ENCODE measurements at places on chromosomes 4 and X.

- DNase-seq = no peak
These were observed 36.7 kb upstream of the TMEM164 start for GRCh38 chrX:109966246-109966645.

- DNase-seq = no peak
These were observed 1653.5 kb upstream of the AGA start for GRCh38 chr4:179095585-179096221.

DNA sequence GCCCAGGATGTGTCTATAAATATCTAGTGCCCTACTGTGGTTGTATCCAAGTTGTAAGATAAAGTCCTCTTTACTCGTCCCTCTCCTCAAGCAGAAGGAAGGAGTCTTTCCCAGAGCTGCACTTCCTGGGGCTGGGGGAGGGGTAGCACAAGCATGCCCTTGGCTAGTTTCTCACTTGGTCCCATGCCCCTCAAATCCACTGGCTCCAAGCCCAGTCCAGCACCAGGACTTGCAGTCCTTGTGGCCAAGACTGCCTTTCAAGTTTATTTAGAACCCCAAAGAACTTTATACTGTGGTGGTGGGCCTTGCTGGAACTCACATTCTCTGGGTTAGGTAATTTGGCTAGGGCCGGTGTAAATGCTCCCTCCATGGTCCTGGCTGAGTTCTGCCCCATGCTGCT is 43.2 kb upstream of the SLC10A4 start:
- DNase-seq = no peak

DNA sequence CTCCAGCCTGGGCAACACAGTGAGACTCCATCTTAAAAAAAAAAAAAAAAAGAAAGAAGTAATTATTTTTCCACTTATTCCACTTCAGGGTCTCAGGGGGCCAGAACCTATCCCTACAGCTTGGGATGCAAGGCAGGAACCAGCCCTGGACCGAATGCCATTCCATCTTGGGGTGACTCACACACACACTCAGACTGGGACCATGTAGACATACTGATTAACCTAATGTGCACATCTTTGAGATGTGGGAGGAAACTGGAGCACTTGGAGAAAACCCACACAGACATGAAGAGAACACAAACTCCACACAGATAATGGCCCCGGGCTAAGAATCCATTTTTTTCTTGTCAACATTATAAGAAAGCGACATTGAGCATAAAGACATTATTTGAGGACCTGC is 132.5 kb downstream of the PTTG2 start:
- no peak for DNase-seq

- no peak for DNase-seq
These were observed 35.8 kb downstream of the CASP3 start for GRCh38 chr4:184613405-184613804.

DNA sequence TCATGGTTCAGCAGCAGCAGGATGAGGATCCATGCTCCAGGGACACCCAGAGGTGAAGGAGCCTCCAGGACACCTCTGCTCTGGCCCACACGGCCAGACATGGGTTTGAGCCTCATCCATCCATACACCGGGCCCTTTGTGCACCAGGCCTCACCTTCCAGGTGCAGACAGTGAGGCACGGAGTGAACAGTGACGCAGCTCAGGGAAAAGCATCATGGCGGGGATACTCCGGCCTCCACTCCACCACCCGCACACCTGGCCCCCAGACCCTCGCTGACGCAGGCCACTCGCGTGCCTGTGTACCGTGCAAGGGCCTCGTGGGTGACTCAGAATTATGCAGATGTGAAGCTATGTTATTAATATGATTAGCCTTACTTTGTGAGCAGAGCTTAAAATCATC is 33.3 kb downstream of the ADRA2C start:
- no peak for DNase-seq

DNA sequence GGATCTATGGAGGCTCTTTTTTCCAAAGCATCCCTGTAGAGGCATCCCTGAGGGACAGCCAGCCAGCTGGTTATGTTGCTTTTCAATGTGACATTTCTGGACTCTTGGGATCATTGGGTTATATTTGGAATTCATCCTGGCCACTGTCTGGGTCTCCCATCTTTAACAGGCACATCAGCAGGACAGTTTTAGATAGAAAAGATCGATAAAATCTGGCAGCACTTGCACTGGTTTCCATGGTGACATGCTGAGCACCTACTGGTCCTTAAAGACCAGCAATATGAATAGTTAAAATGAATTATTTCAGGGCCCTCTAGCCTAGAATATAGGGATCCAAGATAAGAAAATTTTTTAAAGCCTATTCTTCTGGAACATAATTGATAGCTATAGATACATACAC is 151.6 kb downstream of the KDR start:
- no peak for DNase-seq

GRCh38 chr4:26406346-26406975 is 83.8 kb downstream of the CCKAR start:
- no peak for DNase-seq

GRCh38 chr4:119233750-119234149 is 21.2 kb downstream of the USP53 start:
- peak; percentile 8 for DNase-seq

- DNase-seq = no peak
These were observed 227.0 kb downstream of the DKK2 start for GRCh38 chr4:106809076-106809475.

DNA sequence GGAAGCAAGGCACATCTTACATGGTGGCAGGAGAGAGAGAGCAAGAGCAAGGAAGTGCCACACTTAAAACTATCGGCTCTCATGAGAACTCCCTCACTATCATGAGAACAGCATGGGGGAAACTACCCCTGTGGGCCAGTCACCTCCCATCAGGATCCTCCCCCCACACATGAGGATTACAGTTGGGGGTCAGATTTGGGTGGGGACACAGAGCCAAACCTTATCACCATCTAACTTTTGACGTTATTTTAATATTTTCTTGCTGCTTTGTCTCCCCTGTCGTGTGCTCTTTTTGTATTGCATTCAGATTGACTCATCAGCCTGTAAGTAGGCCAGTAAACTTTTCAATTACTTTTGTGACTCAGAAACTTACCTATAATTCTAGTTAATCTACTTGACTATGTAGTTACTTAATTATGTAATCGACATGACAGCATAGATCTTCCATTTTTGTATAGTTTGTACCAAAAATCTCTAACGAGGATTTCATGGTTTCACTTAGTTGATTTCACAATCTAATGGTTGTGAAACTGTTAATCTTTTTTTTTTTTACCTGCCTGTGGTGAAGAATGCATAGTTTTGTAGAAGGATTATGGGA is 18.3 kb downstream of the STIM2 start:
- no peak for DNase-seq

DNA sequence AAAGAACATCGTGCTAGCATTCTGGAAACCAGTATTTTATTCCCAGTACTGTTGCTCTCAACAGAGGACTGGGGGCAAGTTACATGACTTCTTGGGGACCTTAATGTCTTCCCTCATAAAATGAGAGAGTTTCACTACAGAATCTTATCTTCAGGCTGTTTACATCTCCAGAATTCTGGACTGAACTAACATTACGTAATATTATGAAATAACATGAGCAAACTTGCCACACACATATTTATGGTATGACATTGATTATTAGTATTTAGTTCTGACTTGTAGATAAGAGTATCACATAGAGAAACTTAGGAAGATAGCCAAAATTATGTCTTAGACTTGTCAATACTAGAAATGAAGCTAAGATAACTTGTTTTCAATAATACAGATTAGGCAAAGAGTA is 68.0 kb downstream of the NFKB1 start:
- no peak for DNase-seq

- DNase-seq = no peak
These were observed 226.2 kb downstream of the ARHGAP10 start for GRCh38 chr4:147958057-147958456.

DNA sequence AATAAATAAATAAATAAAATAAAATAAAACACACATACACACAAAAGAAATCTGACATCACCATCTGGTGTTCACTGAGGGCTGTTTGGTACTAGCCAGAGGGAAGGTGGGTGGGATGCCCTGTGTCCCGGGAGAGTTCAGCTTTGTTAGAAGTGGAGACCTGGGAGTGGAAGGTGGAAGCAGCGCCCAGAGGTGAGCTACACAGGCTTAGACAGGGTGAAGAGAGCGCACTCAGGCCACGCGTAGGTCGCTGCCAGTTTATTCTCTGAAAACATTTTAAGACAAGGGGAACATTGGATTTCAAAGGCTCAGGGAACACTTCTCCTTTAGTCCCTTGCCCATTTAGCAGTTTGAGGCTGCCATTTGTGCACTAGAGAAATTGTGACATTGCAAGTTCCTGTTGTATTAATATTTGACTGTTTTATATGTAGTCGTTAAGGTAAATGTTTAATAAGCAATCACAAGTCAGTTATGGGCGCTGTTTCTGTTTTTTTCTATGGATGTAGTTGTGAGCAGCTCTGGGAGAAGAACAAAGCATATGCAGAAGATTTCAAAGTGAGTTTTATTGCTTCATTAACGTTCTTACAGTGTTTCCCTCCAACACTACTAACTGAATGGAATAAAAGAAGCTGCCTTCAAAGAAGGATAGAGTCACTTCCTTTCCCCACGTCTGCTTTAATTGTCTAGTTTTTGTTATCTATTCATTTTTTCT is 405.5 kb upstream of the NR3C2 start:
- no peak for DNase-seq

- DNase-seq = no peak
These were observed 62.1 kb downstream of the GEMIN8 start for GRCh38 chrX:13967636-13968035.

GRCh38 chr4:185859111-185859510 is 47.1 kb upstream of the SORBS2 start:
- DNase-seq = no peak

GRCh38 chr4:142845293-142846107 is 601 bp downstream of the INPP4B start:
- peak; percentile 9 for DNase-seq

DNA sequence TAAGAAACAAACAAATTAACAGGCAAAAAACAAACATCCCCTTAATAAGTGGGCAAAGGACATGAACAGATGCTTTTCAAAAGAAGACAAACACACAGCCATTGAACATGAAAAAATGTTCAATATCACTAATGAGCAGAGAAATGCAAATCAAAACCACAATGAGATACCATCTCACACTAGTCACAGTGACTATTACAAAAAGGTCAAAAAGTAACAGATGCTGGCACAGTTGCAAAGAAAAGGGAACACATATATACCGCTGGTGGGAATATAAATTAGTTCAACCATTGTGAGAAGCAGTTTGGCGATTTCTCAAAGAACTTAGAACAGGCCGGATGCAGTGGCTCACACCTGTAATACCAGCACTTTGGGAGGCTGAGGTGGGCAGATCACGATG is 146.1 kb upstream of the NEIL3 start:
- no peak for DNase-seq

- no peak for DNase-seq
These were observed 42.6 kb upstream of the NKX1-1 start for GRCh38 chr4:1448589-1449420.

DNA sequence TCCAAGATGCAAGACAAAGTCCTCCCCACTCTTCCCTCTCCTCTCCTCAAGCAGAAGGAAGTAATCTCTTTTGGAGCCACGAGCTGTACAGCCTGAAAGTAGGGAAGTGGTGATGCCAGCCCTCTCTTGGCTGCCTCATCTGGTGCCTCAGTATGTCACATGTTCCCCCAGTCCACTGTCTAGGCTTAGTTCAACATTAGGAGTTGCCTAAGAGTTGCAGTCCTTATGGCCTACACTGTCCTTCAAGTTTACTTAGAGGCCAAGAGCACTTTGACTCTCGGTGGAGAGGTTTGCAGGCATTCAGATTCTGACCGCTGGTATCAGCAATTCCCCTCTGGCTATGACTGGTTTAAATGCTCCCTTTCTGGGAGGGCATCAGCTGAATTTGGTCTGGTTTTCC is 735.6 kb downstream of the GLUD2 start:
- DNase-seq = no peak

DNA sequence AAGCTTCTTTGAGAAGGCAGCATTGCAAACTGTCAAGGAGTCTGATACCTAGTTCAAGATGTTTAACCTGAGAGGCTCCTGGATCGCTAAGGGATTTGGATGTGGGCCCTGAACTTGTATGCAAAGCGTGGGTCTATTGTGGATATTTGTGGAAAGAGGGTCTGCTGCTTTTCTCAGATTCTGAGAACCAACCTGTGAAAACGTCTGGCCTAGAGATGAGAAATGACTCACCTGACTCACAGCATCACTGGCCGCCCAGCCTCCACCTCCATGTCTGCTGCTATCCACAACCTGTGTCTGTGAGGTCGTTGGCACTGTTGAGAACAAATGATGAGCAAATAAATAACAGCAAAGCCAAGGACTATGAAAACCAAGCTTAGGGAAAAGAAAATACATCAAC is 33.3 kb upstream of the PROM1 start:
- no peak for DNase-seq

- DNase-seq = no peak
These were observed 35.9 kb downstream of the WDR1 start for GRCh38 chr4:10080589-10081217.

- no peak for DNase-seq
These were observed 38.4 kb upstream of the PJA1 start for GRCh38 chrX:69203638-69204037.

DNA sequence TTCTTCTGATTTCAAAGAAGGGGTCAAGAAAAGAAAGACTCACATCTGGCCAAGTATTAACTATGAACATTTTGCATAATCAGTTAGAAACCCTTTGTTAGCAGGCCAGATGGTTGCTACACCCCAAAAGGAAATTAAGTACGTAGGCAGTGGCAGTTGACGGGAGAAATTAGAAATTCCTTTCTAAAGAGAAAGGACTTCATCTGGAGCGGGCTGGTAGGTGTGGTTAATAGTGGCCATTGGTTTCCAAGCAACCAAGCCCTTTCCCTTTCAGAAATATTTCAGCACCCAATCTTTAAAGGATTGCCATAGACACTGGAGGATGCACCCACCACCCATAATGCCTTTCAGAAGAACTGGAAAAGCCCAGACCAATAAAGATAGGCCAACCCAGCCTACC is 235.7 kb upstream of the LDB2 start:
- no peak for DNase-seq

DNA sequence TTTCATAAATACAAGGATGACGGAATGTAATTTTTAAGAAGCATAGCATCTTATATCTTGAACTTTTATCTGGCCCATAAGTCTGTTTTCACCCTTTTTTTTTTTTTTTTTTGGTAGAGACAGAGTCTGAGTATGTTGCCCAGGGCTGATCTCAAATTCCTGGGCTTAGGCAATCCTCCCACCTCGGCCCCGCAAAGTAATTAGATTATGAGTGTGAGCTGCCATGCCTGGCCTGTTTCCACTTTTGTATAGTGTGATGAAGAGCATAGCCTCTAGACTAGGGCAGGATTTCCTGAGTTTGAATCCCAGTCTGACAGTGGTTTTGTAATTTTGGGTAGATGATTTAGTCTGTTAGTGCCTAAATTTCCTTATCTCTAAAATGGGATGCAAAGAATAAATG is 11.0 kb downstream of the STIM2 start:
- DNase-seq = no peak

DNA sequence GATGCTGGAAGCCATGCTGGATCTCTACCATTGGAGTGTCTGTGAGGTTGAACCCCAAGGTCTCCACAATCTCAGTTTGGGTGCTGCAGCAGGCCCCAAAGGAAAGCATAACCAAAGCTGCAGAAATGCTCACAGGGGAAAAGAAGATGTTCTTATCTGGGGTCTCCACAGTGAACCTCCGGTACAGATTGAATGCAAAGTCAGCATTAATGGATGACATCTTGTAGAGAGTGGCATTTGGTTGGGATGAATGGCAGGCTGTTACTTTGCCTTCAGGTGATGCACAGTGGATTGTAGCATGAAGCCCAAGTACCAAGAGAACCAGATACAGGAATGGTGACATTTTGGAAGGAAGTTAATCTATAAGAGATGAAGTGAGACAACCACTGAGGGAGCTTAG is 1.8 kb downstream of the SERPINA7 start:
- no peak for DNase-seq

GRCh38 chrX:15269618-15270521 is at the start of gene ASB9:
Gene ASB9 (minus strand): TSS chrX:15270083. CDS start chrX:15269874, 209 bp downstream.
- DNase-seq = peak; percentile 11

All from stimulated activated naive CD8-positive, alpha-beta T cell treated with anti-CD3 and anti-CD28 coated beads, Interleukin-15, Interleukin-2, amounts not matched to agents 100 U/mL and 50 U/mL, for 24 hours (primary cell).